ENCODE measurements at places on chromosomes 12 and 14.

DNA sequence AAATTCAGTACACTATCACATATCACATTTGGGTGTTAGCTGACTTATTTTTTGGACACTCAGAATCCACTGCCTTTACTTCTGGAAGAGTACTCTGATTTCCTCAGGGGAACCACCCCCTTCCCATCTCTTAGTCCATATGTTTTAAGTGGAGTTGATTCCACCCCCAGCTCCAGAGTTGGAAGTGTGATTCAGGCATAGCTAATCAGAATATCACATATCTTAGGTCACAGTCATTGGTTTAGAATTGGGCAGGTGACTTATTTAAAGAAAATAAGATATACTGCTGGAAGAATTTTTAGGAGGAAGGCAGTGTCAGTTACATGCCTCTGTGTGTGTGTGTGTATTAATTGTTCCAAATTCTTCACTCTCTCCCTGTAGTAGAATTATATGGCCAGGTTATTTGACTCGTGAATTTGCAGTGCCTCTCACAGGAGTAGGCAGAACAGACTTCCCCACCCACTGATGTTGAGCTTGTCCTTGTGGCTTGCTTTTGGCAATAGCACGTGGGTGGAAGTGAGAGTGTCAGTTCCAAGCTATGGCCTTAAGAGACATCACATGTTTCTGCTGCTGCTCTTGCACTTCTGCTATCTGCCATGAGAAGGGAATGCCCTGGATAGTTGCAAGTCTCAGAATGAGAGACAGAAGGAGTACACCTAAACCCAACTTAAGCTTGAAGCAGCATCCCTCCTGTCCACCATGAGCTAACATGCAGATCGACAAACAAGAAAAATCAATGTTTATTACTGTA, 6.4 kb upstream of the GAS2L3 start:
- no peak for DNase-seq

- DNase-seq: no peak
Measured at GRCh38 chr12:17333287-17333686, 727.3 kb upstream of the LMO3 start.

GRCh38 chr14:103854017-103854808, 6.8 kb upstream of the PPP1R13B start:
- DNase-seq: no peak

DNA sequence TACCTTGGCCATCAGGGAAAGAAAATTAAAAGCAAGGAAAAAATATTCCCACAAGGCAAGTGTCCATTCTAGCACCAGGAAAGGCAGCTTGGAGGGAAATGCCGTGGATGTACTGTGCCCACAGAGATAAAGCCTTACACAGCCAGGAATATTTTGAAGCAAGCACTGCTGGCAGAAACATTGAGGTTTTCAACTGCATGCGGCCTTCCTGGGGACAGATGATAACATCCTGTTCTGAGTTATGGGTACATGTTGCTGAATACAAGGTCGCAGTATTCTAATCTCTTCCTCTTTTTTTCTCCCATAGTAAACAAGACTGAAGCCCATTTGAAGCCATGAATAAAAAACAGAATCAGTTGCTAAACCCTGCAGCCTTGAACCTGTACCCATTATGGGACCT, 197.1 kb downstream of the BTG1 start:
- DNase-seq: no peak

DNA sequence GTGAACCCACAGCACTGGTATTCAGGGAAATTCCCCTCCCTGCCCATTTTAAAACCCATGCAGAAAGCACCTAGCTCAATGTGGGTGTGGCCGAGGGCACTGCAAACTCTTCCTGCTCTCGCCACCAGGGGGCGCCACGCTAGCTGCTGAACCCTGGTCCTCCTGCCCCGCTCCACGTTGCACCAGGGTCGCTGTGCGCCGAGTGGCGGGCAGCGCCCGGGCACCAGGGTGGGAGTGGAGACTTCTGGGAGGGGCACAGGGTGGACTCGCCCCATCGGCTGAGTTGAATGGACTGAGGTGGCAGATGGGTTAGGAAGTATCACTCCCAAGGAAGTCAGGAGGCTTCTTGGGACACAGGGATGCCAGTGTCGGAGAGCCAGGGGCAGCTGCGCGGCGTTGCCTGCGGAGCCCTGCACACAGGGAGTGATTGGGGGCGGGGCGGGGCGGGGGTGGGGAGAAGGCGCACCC, 48.1 kb upstream of the BCL11B start:
- DNase-seq: peak; percentile 34

DNA sequence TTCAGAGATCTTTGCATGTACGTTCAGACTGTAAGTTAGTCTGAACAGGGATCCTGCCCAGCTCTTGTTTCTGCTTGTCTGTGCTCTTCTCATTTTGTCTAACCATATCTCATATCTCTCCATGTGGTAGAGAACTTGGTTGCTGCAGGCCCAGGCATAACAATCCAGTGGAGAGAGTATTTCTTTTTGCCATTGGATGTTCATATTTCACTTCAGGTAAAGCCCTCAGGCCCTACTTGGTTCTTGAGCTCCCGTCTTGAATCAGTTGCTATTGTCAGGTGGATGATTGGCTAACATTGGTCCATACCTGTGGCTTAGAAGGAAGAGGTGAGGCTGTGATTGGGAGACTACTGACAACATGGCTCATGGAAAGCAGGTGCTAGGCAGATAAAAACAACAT, 357.7 kb upstream of the FLRT2 start:
- no peak for DNase-seq

DNA sequence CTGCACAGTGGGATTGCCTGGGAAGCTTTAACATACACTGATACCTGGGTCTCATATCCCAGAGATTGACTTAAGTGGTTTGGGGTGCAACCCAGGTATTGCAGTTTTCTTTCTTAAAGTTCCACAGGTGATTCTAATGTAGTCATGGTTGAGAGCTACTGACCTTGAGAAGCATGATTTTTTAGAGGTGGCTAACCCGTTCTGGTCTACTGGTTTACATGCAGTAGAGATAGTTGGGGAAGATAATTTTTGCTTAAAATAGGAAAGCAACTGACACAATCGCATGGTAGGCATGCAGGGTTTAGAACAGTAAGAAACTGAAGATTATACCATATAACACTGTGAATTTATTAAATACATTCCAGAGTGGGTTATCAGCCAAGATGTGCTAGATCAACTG, 134.2 kb upstream of the DNM1L start:
- no peak for DNase-seq

GRCh38 chr14:102461490-102462338, 47.9 kb downstream of the ANKRD9 start:
- no peak for DNase-seq

DNA sequence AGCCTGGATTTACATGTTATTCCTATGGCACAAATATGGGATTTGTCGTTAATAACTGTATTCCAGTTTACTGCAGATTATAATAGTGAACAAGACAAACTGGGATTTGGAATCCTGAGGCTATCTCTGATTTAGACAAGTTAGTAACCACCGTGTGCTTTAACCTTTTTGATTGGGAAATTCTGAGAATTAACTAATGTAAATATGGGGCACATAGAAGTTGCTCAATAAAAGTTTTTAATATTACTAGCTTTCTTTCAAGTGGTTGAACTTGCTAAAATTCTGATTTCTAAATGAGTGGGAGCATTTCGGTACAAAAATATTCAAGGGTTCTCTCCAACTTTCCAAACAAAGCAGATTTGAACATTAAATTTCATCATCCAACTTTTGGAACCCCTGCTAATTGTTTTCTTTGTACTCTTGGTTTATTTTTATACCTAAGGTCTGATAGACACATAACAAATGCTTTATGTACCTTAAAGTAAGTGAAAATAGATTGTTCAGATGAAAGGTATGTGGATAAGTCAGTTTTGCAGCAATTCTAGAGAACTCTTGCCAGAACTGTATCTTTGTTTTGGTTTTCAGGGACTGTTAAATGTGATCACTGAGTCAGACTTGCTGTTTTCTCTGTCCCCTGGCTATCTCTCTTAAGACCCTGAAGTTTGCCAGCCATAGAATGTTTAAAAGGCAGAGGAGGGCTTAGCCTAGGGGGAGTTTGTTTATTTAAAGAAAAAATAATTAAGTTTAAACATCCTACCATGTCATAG, 57.5 kb downstream of the FRS2 start:
- DNase-seq: peak; percentile 70

- no peak for DNase-seq
Measured at GRCh38 chr12:1629338-1630132, 504 bp downstream of the WNT5B start.

- peak; percentile 34 for DNase-seq
Measured at GRCh38 chr14:21913759-21914158, 240.1 kb upstream of the OR4E1 start.

GRCh38 chr12:109276160-109276559, 32.9 kb downstream of the FOXN4 start:
- no peak for DNase-seq

Data from fibroblast of skin of abdomen (primary cell).